Ascending aorta (tissue), 2 donors: ENCODE measurements at places on chromosomes 3 and 15.

GRCh38 chr3:118960876-118961450 lies 73.7 kb downstream of the IGSF11 start:
- no peak for DNase-seq
- no peak overlapping the region for H3K27ac ChIP-seq
- no peaks in the 10 kb centered on the region for H3K27me3 ChIP-seq
- H3K36me3 ChIP-seq, result no peaks in the 10 kb centered on the region
- H3K4me1 ChIP-seq, result no peaks in the 10 kb centered on the region

- no peaks in the 10 kb centered on the region for H3K36me3 ChIP-seq
- no peak overlapping the region for H3K4me3 ChIP-seq
Observed at GRCh38 chr3:160720123-160720746, 35.8 kb upstream of the PPM1L start.

GRCh38 chr3:108603691-108604090 lies 14.2 kb downstream of the DZIP3 start:
- H3K36me3 ChIP-seq, result no peaks in the 10 kb centered on the region
- no peak overlapping the region for H3K4me3 ChIP-seq
- H3K4me1 ChIP-seq, result no peaks in the 10 kb centered on the region
- H3K27me3 ChIP-seq, result no peaks in the 10 kb centered on the region
- H3K27ac ChIP-seq, result no peak overlapping the region

DNA sequence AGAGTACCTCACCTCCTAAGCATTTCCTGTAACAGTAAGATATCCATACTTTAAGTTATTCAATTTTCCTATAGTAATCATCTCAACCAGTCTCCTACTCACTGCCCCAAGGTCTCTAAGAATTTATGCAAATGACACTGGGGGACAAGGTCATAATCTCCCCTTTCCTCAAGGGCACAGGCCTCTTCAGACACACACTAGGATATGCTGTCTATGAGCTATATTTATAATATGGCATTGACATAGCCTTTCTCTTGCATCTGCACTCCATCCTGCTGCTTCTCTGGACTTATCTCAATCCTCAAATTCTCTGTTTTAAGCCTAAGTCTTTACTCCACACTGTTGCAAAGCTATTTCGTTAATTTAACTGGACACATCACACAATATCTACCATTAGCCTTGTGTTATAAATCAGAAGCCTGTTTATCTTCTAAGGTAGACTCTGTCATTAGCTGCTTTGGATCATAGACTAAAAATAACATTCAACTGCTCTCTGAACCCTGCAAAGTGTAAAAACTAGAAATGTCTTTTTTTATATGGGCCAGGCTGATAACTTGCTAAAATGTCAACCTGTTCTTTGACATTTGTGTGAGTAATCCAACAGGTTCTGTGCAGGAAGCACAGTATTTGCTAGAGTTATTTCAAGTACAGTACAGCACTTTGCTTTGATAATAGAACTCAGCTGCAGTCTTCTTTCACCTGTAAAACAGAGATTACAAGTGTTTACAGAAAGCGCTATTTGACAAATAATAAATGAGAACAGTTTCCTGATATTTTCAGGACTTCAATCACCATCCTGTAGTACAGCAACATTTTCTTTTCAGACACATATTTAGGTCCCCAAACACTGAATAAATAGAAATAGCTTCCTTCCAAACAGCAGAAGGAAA lies 17.8 kb upstream of the SEC62 start:
- no peak for DNase-seq
- no peak overlapping the region for H3K27ac ChIP-seq
- no peaks in the 10 kb centered on the region for H3K4me1 ChIP-seq
- no peaks in the 10 kb centered on the region for H3K36me3 ChIP-seq
- H3K4me3 ChIP-seq, result no peak overlapping the region

GRCh38 chr3:132723024-132723950 lies 1.1 kb upstream of the NPHP3 start:
- H3K27me3 ChIP-seq, result no peaks in the 10 kb centered on the region
- peaks cover 17% of the 10 kb centered on the region for H3K4me1 ChIP-seq
- H3K27ac ChIP-seq, result peak overlapping the region; percentile 75
